GM23338 (cell line): ENCODE measurements at places on chromosomes 6 and 20. TPM values are rescaled to one million over a fixed set of nuclear protein-coding genes. Genes with fewer than 3 reads are reported as not detected.

GRCh38 chr6:127717384-127717783, 140.4 kb downstream of the C6orf58 start:
- H3K4me1 ChIP-seq = no peaks in the 10 kb centered on the region
- no peaks in the 10 kb centered on the region for H3K36me3 ChIP-seq
- H3K27ac ChIP-seq = no peak overlapping the region
- no peak for DNase-seq
- no peaks in the 10 kb centered on the region for H3K27me3 ChIP-seq
- no peak overlapping the region for H3K4me3 ChIP-seq

MAP7 gene
- 43.2 and 44.7 TPM in 2 replicates for polyA plus RNA-seq

DNA sequence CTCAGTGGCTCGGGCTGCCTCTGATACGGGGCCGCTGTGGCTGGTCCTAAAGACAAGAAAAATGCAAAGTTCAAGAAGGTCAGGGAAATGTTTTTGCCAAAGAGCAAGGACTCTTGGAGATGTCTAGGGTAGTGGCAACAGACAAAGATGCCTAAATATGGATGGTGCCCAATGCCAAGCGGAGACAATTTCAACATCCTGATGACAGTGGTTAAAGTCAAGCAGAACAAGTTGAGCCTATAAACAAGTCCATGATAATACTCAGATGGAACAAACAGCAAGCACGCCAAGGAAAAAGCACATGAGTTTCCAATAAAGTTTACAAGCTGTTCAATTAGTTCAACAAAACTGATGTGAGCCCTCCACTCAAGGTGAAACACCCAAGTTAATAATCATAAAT, 51.1 kb downstream of the SLC22A1 start:
- H3K4me3 ChIP-seq = no peak overlapping the region
- no peaks in the 10 kb centered on the region for H3K27me3 ChIP-seq
- H3K27ac ChIP-seq = no peak overlapping the region
- DNase-seq = no peak

- no peaks in the 10 kb centered on the region for H3K36me3 ChIP-seq
- H3K4me3 ChIP-seq = no peak overlapping the region
- no peaks in the 10 kb centered on the region for H3K27me3 ChIP-seq
- no peak overlapping the region for H3K27ac ChIP-seq
- H3K4me1 ChIP-seq = no peaks in the 10 kb centered on the region
- DNase-seq = no peak
Measured at GRCh38 chr6:72724545-72724944, 102.7 kb downstream of the KCNQ5 start.

- no peak overlapping the region for H3K27ac ChIP-seq
- H3K27me3 ChIP-seq = no peaks in the 10 kb centered on the region
- H3K36me3 ChIP-seq = no peaks in the 10 kb centered on the region
- H3K4me1 ChIP-seq = no peaks in the 10 kb centered on the region
- no peak overlapping the region for H3K4me3 ChIP-seq
Measured at GRCh38 chr20:40706977-40707582, 18.0 kb upstream of the MAFB start.

- H3K36me3 ChIP-seq = no peaks in the 10 kb centered on the region
- H3K4me1 ChIP-seq = no peaks in the 10 kb centered on the region
- no peak overlapping the region for H3K27ac ChIP-seq
- H3K4me3 ChIP-seq = no peak overlapping the region
Measured at GRCh38 chr6:2403546-2403945, 158.1 kb upstream of the GMDS start.

- DNase-seq = peak; percentile 53
- H3K36me3 ChIP-seq = no peaks in the 10 kb centered on the region
- peak overlapping the region; percentile 48 for H3K27ac ChIP-seq
- no peaks in the 10 kb centered on the region for H3K27me3 ChIP-seq
- peaks cover 47% of the 10 kb centered on the region for H3K4me1 ChIP-seq
Measured at GRCh38 chr6:105038259-105038658, 81.4 kb downstream of the LIN28B start.

PTGIS gene
- polyA plus RNA-seq = 6.6 and 7.5 TPM in 2 replicates

CD93 gene
- polyA plus RNA-seq = 0.03 TPM in 2 replicates

- H3K4me1 ChIP-seq = peaks cover 6% of the 10 kb centered on the region; the same call in 1 of the 2 replicates
- H3K27ac ChIP-seq = no peak overlapping the region
- H3K36me3 ChIP-seq = no peaks in the 10 kb centered on the region
- H3K27me3 ChIP-seq = no peaks in the 10 kb centered on the region
- no peak for DNase-seq
Measured at GRCh38 chr20:35592339-35592974, 23.2 kb upstream of the SPAG4 start.

DNA sequence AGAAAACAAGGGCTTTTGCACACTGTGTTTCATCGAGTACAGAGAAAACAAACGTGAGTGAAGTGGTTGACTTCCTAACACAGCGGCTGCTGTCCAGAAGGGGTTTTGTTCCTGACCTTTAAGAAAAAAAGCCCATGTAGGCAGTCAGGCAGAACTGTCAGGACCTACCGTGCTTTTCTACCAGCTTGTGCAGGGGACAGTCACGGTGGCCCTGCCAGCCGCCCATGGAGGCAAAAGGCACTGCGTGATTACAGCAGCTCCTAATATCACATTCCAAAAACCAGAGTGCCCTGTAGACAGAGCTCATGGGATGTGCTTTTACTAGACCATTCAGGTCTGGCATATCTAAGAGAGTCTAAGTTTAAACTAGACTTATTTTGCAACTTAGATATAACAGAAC, 12.2 kb downstream of the TNFAIP3 start:
- no peak overlapping the region for H3K27ac ChIP-seq
- H3K4me3 ChIP-seq = no peak overlapping the region
- H3K36me3 ChIP-seq = 0 out of 2 replicates have a peak, but pooled peaks cover 4% of the 10 kb centered on the region

SPEF1 gene
- 0.68 and 0.85 TPM in 2 replicates for polyA plus RNA-seq

- DNase-seq = no peak
- H3K27me3 ChIP-seq = no peaks in the 10 kb centered on the region
- no peaks in the 10 kb centered on the region for H3K4me1 ChIP-seq
- no peak overlapping the region for H3K4me3 ChIP-seq
- H3K27ac ChIP-seq = no peak overlapping the region
Measured at GRCh38 chr20:58585753-58586540, 65.1 kb upstream of the STX16 start.

OPRL1 gene
- 0.24 and 0.27 TPM in 2 replicates for polyA plus RNA-seq

TNFAIP3 gene
- 2.1 and 3.3 TPM in 2 replicates for polyA plus RNA-seq

AKAP7 gene
- polyA plus RNA-seq = 12.2 and 13.0 TPM in 2 replicates

MYLIP gene
- 26.7 and 28.7 TPM in 2 replicates for polyA plus RNA-seq

- H3K4me1 ChIP-seq = peaks cover 16% of the 10 kb centered on the region
- peaks cover 4% of the 10 kb centered on the region; the same call in 1 of the 2 replicates for H3K27me3 ChIP-seq
- H3K36me3 ChIP-seq = no peaks in the 10 kb centered on the region; the same call in 1 of the 2 replicates
- H3K27ac ChIP-seq = no peak overlapping the region
Measured at GRCh38 chr6:166952567-166953486, 3.5 kb downstream of the RNASET2 start.

DNA sequence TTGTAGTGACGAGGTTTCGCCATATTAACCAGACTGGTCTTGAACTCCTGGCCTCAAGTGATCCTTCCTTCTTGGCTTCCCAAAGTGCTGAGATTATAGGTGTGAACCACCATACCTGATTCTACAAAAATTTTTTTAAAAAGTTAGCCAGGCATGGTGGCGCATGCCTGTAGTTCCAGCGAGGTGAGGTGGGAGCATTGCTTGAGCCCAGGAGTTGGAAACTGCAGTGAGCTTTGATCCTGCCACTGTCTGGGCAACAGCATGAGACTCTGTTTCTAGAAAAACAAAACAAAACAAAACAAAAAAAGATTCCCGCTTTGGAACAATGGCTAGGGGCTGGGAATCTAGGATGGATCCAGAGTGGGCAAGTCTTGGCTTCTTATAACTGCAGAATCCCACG, 35.1 kb upstream of the SALL4 start:
- no peak overlapping the region for H3K4me3 ChIP-seq
- no peaks in the 10 kb centered on the region for H3K27me3 ChIP-seq
- no peaks in the 10 kb centered on the region for H3K36me3 ChIP-seq
- no peak for DNase-seq
- H3K4me1 ChIP-seq = no peaks in the 10 kb centered on the region

- no peak overlapping the region for H3K27ac ChIP-seq
- no peak overlapping the region for H3K4me3 ChIP-seq
- no peaks in the 10 kb centered on the region for H3K4me1 ChIP-seq
- no peaks in the 10 kb centered on the region for H3K36me3 ChIP-seq
- no peak for DNase-seq
- H3K27me3 ChIP-seq = no peaks in the 10 kb centered on the region
Measured at GRCh38 chr20:18004384-18005031, 35.7 kb downstream of the MGME1 start.

DNA sequence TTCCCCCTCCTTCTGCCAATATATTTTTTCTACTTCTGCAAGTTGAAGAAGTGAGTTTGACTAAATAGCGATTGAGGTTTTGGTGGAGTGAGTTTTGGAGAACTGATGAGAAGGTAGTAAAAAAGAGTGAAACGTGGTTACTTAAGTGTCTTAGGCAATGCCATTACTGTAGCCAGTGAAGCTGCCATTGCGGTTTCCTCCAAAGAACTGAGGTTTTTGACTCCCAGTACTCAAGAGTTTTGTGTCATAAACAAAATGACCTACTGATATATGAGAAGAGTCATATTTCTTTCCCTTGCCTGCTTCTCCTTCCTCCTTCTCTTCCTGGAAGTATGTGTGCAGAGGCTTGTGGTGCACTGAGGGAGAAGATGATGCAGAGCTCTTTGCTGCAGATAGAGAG, 554.5 kb upstream of the MAP3K7 start:
- no peak overlapping the region for H3K27ac ChIP-seq
- DNase-seq = no peak
- H3K27me3 ChIP-seq = no peaks in the 10 kb centered on the region

DNA sequence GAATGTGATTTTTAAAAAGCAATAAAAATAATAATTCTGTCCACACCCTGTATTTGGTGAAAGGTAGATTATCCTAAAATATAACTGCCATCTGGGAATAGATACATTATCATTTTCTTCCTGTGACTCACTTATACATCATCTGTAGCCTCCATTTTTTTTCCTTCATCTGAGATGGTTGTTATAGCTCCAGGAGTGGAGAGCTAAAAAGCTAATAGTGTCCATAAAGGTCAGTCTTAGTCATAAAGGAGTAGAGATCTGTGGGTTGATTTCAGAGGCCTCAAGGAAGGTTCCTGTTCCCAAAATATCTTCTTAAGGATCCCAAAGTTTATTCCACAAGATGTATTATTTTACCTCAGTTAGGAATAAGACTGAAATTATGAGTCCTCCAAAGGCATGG, 41.1 kb downstream of the FBXO5 start:
- H3K4me1 ChIP-seq = peaks cover 6% of the 10 kb centered on the region; the same call in 1 of the 2 replicates
- no peak for DNase-seq
- no peaks in the 10 kb centered on the region for H3K36me3 ChIP-seq
- no peak overlapping the region for H3K4me3 ChIP-seq
- no peak overlapping the region for H3K27ac ChIP-seq

RIMS4 gene
- polyA plus RNA-seq = 2.9 and 3.5 TPM in 2 replicates

DNA sequence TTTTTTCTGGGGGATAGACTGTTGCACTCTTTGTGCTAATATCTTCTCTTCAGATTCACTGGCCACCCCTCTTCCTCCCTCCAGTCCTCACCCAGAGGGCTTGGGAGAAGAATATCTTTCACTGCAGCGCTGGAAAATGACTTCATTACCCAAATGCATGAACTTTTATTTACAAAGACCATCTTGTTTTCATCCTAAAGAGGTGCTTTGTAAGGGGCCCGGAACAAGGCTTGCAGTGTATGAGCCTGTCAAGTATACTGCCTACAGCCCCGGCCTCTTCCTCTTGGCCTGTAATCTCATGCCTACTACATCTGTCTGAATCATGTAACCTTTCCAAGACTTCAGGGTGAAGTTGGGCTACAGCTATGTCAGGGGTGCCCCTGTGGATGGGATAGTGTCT, 554 bp upstream of the LAMA4 start:
- DNase-seq = no peak
- no peaks in the 10 kb centered on the region for H3K36me3 ChIP-seq
- peaks cover 24% of the 10 kb centered on the region for H3K4me1 ChIP-seq
- peak overlapping the region; percentile 88 for H3K4me3 ChIP-seq
- H3K27me3 ChIP-seq = peaks cover 42% of the 10 kb centered on the region
- no peak overlapping the region for H3K27ac ChIP-seq

DNA sequence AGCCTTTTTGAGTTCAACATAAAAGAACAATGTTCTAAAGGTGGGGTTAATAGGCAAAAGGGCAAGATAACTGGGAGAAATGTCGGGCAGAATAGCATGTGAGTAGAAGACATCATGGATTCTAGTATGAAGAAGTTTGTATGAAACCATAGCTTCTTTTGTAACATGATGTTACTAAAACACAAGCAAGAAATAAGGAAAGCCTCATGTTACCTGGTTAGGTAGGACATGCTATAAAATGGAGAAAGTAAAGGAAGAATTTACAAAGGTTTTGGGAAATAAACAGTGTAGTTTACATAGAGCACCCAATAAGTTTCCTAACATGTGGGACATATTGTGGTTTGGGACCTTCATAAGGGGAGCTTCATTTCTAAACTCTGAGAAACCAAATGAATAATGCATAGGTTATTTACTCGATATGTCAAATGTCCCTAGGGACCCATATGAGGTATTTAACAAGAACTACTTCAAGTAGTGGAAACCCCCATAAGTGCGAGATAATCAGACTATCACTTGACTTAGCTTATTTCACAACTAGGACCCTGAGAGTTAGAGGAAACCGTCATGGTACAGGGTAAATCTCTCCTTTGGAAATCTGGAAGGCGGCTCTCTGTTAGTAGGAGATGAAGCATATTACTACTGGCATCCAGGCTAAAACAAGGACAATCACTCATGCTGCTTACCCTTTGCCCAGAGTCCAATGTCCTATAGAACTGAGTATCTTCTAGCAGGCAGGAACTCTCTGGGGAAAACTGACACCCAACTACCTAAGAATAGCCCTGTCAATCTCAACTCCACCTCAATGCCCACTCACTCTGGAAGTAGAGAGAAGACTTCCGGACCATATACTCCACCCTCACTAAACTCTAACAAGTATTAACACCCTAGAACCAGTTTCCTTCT, 57.5 kb downstream of the ILRUN start:
- H3K4me1 ChIP-seq = no peaks in the 10 kb centered on the region
- DNase-seq = no peak
- H3K4me3 ChIP-seq = no peak overlapping the region
- H3K27me3 ChIP-seq = no peaks in the 10 kb centered on the region
- no peak overlapping the region for H3K27ac ChIP-seq
- H3K36me3 ChIP-seq = no peaks in the 10 kb centered on the region
